ENCODE measurements at places on chromosomes 13 and 19. TPM values are rescaled to one million over a fixed set of nuclear protein-coding genes. Genes with fewer than 3 reads are reported as not detected.

The CATSPERD gene
- not detected for total RNA-seq

The NFILZ gene
- not detected for total RNA-seq

The CSNK1A1L gene
- total RNA-seq = not detected

The FUT1 gene
- total RNA-seq = 12.2 TPM

The ZNF135 gene
- 5.2 TPM for total RNA-seq

DNA sequence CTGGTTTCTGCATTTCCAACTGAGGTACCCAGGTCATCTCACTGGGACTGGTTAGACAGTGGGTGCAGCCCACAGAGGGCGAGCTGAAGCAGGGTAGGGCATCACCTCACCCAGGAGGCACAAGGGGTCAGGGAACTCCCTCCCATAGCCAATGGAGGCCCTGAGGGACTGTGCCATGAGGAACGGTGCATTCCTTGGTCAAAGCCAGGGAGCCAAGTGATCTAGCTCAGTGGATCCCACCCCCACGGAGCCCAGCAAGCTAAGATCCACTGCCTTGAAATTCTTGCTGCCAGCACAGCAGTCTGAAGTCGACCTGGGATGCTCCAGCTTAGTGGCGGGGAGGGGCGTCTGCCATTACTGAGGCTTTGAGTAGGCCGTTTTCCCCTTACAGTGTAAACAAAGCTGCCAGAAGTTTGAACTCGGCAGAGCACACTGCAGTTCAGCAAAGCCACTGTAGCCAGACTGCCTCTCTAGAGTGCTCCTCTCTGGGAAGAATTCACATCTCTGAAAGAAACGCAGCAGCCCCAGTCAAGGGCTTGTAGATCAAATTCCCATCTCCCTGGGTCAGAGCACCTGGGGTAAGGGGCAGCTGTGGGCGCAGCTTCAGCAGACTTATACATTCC, 1386.6 kb upstream of the PCDH9 start:
- H3K36me3 ChIP-seq = no peaks in the 10 kb centered on the region
- no peak overlapping the region for H3K27ac ChIP-seq
- H3K27me3 ChIP-seq = no peaks in the 10 kb centered on the region
- no peak for DNase-seq
- no peaks in the 10 kb centered on the region for H3K4me1 ChIP-seq
- no peak overlapping the region for H3K4me3 ChIP-seq

DNA sequence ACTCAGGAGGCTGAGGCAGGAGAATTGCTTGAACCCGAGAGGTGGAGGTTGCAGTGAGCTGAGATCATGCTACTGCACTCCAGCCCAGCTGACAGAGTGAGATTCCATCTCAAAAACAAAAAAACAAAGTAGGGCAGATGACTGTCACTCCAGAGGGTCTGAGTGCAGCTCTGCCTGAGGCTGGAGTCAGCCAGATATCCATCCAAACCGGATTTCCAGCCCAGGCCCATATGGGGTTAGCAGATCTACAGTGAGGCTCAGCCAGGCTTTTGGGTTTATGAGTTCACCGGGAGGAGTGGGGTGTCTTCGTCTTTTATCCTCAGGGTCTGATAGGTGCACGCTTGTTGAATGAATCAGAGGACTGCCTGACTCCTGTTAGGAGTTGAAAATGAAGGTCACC, 19.0 kb downstream of the LAMP1 start:
- H3K27me3 ChIP-seq = no peaks in the 10 kb centered on the region
- H3K4me1 ChIP-seq = no peaks in the 10 kb centered on the region
- no peak overlapping the region for H3K27ac ChIP-seq
- H3K36me3 ChIP-seq = peaks cover 4% of the 10 kb centered on the region
- DNase-seq = no peak
- no peak overlapping the region for H3K4me3 ChIP-seq

DNA sequence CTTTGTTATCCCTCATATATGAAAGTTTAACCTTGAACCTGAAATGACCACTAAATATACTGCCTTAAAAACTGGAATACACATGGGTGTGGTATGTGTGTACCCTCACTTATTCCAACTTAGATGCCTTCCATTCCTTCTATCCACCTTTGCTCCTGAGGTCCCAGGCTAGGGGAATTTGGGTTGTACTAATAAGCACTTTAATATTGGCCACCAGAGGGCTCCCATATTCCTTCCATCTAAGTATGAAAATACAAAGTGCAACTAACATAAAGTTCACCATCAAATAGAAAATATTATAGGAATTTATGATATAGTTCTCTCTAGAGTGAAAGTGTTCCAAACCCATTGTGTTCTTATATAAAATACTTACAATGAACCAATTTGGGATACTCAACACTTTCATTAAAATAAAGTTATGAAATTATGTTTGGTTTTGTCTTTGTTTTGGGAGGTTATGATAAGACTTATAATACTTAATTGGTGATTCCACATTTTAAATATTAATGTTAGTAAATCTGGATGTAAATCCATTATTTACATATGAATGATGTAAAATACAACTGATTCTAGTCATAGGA, 62.3 kb downstream of the ITGBL1 start:
- H3K36me3 ChIP-seq = no peaks in the 10 kb centered on the region
- H3K4me3 ChIP-seq = no peak overlapping the region
- no peaks in the 10 kb centered on the region for H3K27me3 ChIP-seq
- H3K27ac ChIP-seq = no peak overlapping the region
- no peak for DNase-seq

GRCh38 chr19:53992211-53992610, 774 bp downstream of the CACNG6 start:
- peaks cover 6% of the 10 kb centered on the region for H3K4me1 ChIP-seq
- peak overlapping the region; percentile 64 for H3K4me3 ChIP-seq
- DNase-seq = no peak
- no peak overlapping the region for H3K27ac ChIP-seq
- peaks cover 47% of the 10 kb centered on the region for H3K27me3 ChIP-seq

DNA sequence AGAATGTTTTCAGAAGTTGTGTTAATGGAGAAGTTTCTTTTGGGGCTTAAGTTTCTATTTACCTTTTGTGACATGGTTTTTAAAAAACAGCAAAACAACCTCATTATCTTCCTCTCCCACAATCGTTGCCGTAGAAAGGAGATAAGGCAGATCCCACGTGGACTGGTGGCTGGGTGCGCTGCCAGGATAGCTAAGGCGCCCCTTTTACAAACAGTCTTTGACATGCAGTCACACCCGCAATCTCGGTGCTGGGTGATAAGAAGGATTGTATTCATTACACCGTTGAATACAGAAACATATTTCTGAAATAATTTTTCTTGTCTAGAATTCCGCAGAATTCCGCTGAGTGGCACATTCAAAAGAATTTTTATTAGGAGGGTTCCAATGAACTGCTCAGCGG, 271.1 kb downstream of the UQCRFS1 start:
- no peaks in the 10 kb centered on the region for H3K36me3 ChIP-seq
- no peak overlapping the region for H3K27ac ChIP-seq
- H3K4me1 ChIP-seq = no peaks in the 10 kb centered on the region
- no peaks in the 10 kb centered on the region for H3K27me3 ChIP-seq

DNA sequence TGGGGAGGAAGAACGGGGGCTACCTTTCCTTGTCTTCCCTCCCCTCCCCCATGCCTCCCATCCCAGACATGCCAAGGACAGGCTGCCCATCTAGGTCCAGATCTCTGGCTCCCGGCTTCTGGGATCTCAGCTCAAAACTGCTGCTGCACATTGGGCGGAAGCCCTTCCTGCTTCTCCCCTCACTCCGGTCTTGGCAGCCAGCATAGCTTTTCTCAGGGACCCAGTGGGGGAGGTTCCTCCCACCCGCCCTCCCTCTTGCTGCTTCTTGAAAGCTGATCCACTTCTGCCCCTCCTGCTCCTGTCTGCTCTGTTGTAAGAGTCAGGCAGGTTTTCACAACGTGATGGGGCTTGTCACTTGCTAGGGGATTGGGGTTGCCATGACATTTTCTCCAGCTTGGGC, 21.7 kb upstream of the RNF17 start:
- DNase-seq = no peak
- peaks cover 31% of the 10 kb centered on the region for H3K27me3 ChIP-seq
- no peaks in the 10 kb centered on the region for H3K4me1 ChIP-seq
- no peak overlapping the region for H3K4me3 ChIP-seq
- no peak overlapping the region for H3K27ac ChIP-seq
- peaks cover 5% of the 10 kb centered on the region for H3K36me3 ChIP-seq

DNA sequence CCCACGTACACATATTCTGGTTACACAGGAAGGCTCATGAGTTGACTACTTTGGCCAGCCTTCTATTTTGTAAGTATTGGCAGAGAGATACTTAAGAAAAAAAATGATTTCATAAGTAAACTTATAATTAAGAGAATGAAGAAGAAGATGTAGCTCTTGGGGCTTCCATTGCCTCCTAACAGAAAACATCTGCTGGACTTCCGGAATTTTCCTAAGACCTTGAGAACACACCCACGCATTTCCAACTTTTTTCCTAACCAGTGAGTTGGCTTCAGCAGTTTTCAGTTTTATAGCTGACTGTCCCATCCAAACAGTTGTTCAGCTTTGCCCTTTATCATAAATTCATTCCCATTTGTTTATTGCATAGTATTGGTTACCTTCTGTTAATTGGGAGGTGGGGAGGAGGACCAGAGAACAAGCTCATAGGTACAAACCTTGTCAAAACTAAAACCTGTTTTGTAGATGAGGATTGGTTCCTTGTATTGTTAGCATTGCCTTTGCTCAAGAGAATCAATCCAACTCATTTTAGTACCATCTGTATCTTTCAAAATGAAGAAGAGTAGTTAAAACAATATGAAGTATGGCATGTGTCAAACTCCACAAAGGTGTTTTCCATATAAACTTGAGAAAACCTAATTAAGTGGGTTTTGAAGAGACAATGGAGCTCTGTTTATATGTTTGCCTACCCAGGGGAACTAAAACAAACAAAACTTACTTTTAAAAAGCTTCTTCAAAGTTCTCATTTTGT, 93.9 kb downstream of the COL4A2 start:
- no peaks in the 10 kb centered on the region for H3K36me3 ChIP-seq
- no peak overlapping the region for H3K27ac ChIP-seq
- no peaks in the 10 kb centered on the region for H3K27me3 ChIP-seq
- DNase-seq = no peak

- H3K4me1 ChIP-seq = no peaks in the 10 kb centered on the region
- DNase-seq = no peak
- no peak overlapping the region for H3K27ac ChIP-seq
- no peaks in the 10 kb centered on the region for H3K36me3 ChIP-seq
Observed at GRCh38 chr13:32116210-32116609, 84.6 kb downstream of the FRY start.

DNA sequence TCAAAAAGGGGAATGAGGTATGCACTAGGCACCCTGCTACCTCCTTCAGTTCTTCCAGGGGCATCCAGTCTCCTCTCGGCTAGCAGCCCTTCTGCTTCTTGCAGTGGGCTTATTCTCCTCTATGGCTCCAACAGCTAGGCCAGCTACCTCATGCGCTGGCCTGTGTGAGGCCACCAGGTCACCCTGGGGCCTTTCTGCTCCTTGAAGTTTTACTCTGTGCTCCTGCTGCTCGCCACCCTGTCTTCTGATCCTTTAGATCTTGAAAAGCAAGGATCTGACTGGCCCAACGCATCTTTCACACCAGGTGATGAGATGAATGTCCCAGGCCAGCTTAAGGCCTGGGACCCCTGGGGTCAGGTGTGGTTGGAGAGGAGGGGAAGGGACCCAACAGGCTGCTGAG, 66.2 kb downstream of the RUBCNL start:
- H3K4me1 ChIP-seq = no peaks in the 10 kb centered on the region
- no peaks in the 10 kb centered on the region for H3K36me3 ChIP-seq

DNA sequence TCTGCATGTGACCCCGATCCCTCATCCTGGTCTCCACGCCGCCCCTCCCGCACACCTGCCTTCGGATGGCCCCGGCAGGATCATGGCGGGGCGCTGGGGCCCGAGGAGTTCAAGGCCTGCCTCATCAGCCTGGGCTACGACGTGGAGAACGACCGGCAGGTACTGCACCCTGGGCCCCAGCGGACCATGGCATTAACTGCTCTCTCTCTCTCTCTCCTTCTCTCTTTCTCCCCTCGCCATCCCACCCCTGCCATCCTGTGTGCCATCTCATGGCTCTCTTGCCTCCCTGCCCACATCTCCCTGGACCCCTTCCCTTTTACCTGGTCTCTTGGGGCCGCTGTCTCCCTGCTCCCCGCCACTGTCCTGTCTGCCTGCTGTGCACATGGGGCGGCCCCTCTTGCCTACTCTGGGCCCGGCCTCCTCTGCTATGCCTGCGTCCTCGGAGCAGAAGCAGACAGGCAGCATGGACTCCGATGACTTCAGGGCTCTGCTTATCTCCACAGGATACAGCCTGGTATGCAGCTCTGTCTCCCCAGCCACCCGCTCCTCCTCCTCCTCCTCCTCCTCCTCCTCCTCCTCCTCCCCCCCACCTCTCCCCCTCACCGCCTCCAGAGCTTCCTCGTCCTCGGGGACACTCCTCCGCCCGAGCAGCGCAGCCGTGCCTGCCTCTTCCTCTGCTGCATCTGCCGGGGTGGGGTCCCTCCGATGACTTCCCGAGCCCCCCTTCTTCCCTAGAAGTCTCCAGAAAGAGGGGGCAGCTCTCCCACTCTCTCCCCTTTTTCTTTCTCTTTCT, 16.2 kb downstream of the CAPN12 start:
- H3K4me3 ChIP-seq = no peak overlapping the region
- H3K36me3 ChIP-seq = peaks cover 22% of the 10 kb centered on the region
- no peak overlapping the region for H3K27ac ChIP-seq
- no peaks in the 10 kb centered on the region for H3K4me1 ChIP-seq
- DNase-seq = no peak
- H3K27me3 ChIP-seq = no peaks in the 10 kb centered on the region

DNA sequence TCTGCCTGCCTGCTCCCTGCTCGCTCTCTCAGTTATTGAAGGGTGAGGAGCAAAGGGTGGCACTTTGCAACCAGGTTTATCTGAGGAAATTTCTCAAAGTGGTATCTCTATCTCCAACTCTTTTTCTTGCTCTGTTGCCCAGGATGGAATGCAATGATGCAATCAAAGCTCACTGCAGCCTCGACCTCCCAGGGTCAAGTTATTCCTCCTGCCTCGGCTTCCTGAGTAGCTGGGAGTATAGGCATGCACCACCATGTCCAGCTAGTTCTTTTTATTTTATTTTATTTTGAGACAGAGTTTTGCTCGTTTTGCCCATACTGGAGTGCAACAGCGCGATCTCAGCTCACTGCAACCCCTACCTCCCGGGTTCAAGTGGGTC, 4.9 kb downstream of the ACTMAP start:
- no peaks in the 10 kb centered on the region for H3K36me3 ChIP-seq
- H3K27ac ChIP-seq = no peak overlapping the region
- H3K27me3 ChIP-seq = no peaks in the 10 kb centered on the region
- no peaks in the 10 kb centered on the region for H3K4me1 ChIP-seq
- DNase-seq = no peak

Measured in H1 (cell line).